Activated CD4-positive, alpha-beta memory T cell treated with anti-CD3 and anti-CD28 coated beads, Interleukin-2, amount 10 ng/mL, durations not matched to agents 7 days and 5 days (primary cell): ENCODE measurements at places on chromosomes 1 and 21. TPM values are rescaled to one million over a fixed set of nuclear protein-coding genes. Genes with fewer than 3 reads are reported as not detected.
A peak's percentile ranks its signal among the peaks of the same experiment; 100 is the strongest.

GRCh38 chr1:45359882-45360513, 19.8 kb upstream of the MUTYH start:
- no peaks in the 10 kb centered on the region for H3K27me3 ChIP-seq
- H3K36me3 ChIP-seq: no peaks in the 10 kb centered on the region
- H3K4me3 ChIP-seq: no peak overlapping the region
- peak; percentile 58 for DNase-seq

DNA sequence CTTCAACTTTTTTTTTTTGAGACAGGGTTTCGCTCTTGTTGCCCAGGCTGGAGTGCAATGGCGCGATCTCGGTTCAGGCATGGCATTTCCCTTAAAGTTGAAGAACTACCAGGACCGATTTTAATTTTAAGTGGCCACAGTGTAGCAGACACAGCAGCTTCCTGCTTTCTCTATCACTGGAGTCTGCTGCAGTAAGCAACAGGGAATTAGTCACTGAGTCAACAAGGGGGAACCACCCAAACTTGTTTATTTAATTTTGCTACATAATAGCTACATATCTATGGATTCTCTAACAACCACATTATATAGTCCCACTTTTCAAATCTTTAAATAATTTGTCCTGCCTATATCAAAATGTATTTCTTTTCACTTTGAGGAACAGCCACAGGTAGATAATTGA, 12.5 kb upstream of the TNNI3K start:
- no peaks in the 10 kb centered on the region for H3K36me3 ChIP-seq
- DNase-seq: no peak
- no peak overlapping the region for H3K4me3 ChIP-seq

- H3K27ac ChIP-seq: no peak overlapping the region
- no peaks in the 10 kb centered on the region for H3K4me1 ChIP-seq
- H3K4me3 ChIP-seq: no peak overlapping the region
- peaks cover 21% of the 10 kb centered on the region for H3K27me3 ChIP-seq
- no peaks in the 10 kb centered on the region for H3K36me3 ChIP-seq
These were observed 113.7 kb upstream of the RRP15 start for GRCh38 chr1:218171302-218171893.

GRCh38 chr1:102628109-102628613, 480.2 kb downstream of the COL11A1 start:
- H3K4me1 ChIP-seq: no peaks in the 10 kb centered on the region
- H3K27me3 ChIP-seq: no peaks in the 10 kb centered on the region
- no peaks in the 10 kb centered on the region for H3K36me3 ChIP-seq
- DNase-seq: no peak
- H3K4me3 ChIP-seq: no peak overlapping the region

The SPRR2F gene
- total RNA-seq: not detected

- H3K36me3 ChIP-seq: peaks cover 2% of the 10 kb centered on the region
- DNase-seq: no peak
These were observed 67.5 kb upstream of the CD1D start for GRCh38 chr1:158112994-158113758.

GRCh38 chr1:48430832-48431231, 41.2 kb downstream of the SPATA6 start:
- DNase-seq: no peak
- H3K4me3 ChIP-seq: no peak overlapping the region
- H3K27me3 ChIP-seq: no peaks in the 10 kb centered on the region
- H3K27ac ChIP-seq: no peak overlapping the region
- no peaks in the 10 kb centered on the region for H3K4me1 ChIP-seq

The RAB13 gene
- total RNA-seq: 0.40 TPM

- H3K36me3 ChIP-seq: no peaks in the 10 kb centered on the region
- no peak for DNase-seq
- no peak overlapping the region for H3K27ac ChIP-seq
- H3K4me3 ChIP-seq: no peak overlapping the region
These were observed 54.9 kb downstream of the ACBD3 start for GRCh38 chr1:226131639-226132038.

GRCh38 chr1:182575540-182576149, 13.4 kb downstream of the RNASEL start:
- H3K36me3 ChIP-seq: peaks cover 37% of the 10 kb centered on the region
- H3K4me1 ChIP-seq: no peaks in the 10 kb centered on the region

GRCh38 chr1:111366256-111366655, 61.3 kb downstream of the OVGP1 start:
- no peaks in the 10 kb centered on the region for H3K4me1 ChIP-seq
- H3K36me3 ChIP-seq: no peaks in the 10 kb centered on the region
- H3K4me3 ChIP-seq: no peak overlapping the region
- H3K27me3 ChIP-seq: peaks cover 27% of the 10 kb centered on the region
- no peak overlapping the region for H3K27ac ChIP-seq
- no peak for DNase-seq

The CELA2B gene
- not detected for total RNA-seq

DNA sequence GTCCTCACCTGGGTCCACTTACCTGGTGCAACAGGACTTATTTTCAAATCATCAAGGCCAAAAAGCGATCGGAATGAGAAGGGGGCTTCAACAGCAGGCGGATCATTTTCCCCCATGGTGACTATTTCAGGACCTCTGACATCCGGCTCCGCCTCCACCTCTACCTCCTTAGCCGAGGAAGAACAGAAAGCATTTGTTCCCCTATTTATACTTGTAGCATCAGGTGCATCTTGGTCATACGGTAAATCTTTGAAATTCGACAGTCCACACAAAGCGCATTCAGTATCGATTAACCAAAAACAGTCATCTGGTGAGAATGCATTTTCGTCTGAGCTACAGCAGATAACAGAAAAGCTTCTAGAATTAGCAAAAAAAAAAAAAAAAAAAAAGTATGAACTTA, 550 bp downstream of the TMPRSS3 start:
- no peak overlapping the region for H3K4me3 ChIP-seq
- H3K4me1 ChIP-seq: peaks cover 56% of the 10 kb centered on the region
- no peak for DNase-seq
- H3K36me3 ChIP-seq: peaks cover 22% of the 10 kb centered on the region
- no peak overlapping the region for H3K27ac ChIP-seq
- H3K27me3 ChIP-seq: no peaks in the 10 kb centered on the region

DNA sequence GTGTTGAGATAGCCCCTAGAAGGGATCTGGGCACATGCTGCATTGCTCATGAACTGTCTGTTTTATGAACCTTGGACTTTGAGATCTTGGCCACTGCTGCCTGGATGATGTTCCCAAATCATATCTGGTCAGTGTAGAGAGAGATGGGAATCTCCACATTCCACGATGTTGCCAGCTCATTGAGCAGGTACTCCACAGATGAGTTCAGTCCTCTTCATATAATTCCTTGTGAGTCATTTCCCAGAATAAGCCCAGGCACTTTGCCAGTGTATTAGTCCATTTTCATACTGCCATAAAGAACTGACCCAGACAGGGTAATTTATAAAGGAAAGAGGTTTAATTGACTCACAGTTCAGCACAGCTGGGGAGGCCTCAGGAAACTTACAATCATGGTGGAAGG, 254.0 kb upstream of the RUNX1 start:
- peaks cover 2% of the 10 kb centered on the region for H3K27me3 ChIP-seq
- no peaks in the 10 kb centered on the region for H3K4me1 ChIP-seq
- no peaks in the 10 kb centered on the region for H3K36me3 ChIP-seq
- H3K4me3 ChIP-seq: no peak overlapping the region
- H3K27ac ChIP-seq: no peak overlapping the region
